ENCODE measurements at places on chromosomes 2 and 18. TPM values are rescaled to one million over a fixed set of nuclear protein-coding genes. Genes with fewer than 3 reads are reported as not detected.

The SERPINB8 gene
- total RNA-seq, result 20.1 TPM

The REG1A gene
- total RNA-seq, result not detected

The TAF4B gene
- 2.5 TPM for total RNA-seq

The SLC35F5 gene
- 204 TPM for total RNA-seq

The HK2 gene
- total RNA-seq, result 47.7 TPM

The MTCL1 gene
- 11.9 TPM for total RNA-seq

The SDC1 gene
- total RNA-seq, result 5.3 TPM
